Cardiac muscle cell (in vitro differentiated cells and primary cell): ENCODE measurements at places on chromosomes 6 and 20. TPM values are rescaled to one million over a fixed set of nuclear protein-coding genes. Genes with fewer than 3 reads are reported as not detected.

Gene TPX2
- total RNA-seq: 15.2 and 120 TPM in 2 replicates

Gene IFT52
- total RNA-seq: 19.1 and 20.6 TPM in 2 replicates

Gene KIF25
- 1.6 TPM in 1 of 2 replicates, not detected in the other for total RNA-seq

Gene LPA
- 0.15 TPM in 1 of 2 replicates, not detected in the other for total RNA-seq
